Activated T-cell treated with anti-CD3 and anti-CD28 coated beads, Interleukin-2, amount 50 U/mL, for 4 hours (primary cell): ENCODE measurements at places on chromosomes 3 and 15. TPM values are rescaled to one million over a fixed set of nuclear protein-coding genes. Genes with fewer than 3 reads are reported as not detected.

Gene TMEM207
- total RNA-seq, result not detected

Gene THPO
- total RNA-seq, result not detected

Gene SPESP1
- 0.22 TPM for total RNA-seq

Gene GTPBP8
- 28.1 TPM for total RNA-seq

Gene ZPLD1
- not detected for total RNA-seq

Gene CIP2A
- 20.3 TPM for total RNA-seq

Gene CPA3
- total RNA-seq, result not detected

Gene VEPH1
- total RNA-seq, result 0.21 TPM

Gene GOLGA6L7
- total RNA-seq, result not detected

Gene MYZAP
- total RNA-seq, result not detected

GRCh38 chr3:20569310-20569709, 383.3 kb upstream of the SGO1 start:
- no peak for DNase-seq

- peak; percentile 69 for DNase-seq
These were observed 11.7 kb downstream of the PXYLP1 start for GRCh38 chr3:141243271-141243707.

GRCh38 chr15:98562331-98562937, 85.9 kb upstream of the IGF1R start:
- DNase-seq, result no peak

GRCh38 chr15:93086791-93087190, 2.2 kb downstream of the RGMA start:
- DNase-seq, result no peak

- DNase-seq, result no peak
These were observed 582.3 kb upstream of the NAALADL2 start for GRCh38 chr3:174276826-174277225.

GRCh38 chr15:61768131-61768530, 292.1 kb downstream of the VPS13C start:
- no peak for DNase-seq

DNA sequence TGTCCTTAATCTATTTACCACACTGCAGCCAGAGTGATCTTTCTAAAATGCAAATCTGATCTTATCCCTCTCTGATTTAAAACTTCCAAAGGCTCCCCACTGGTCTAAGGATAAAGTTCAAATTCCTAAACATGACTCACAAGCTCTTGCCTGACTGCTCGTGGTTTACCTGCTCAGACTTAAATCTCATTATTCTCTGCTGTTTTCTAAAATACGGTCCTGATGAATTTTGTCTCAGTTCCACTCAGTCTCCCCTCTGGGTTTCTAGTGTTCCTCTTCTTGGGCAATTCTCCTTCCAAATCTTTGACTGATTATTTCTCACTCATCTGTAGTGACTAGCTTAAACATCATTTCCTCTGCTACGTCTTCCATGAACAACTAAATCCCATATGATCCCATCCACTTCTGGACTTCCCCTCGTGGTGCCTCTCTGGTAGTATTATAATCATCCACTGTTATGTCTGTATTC, 108.3 kb downstream of the P3H2 start:
- no peak for DNase-seq
